ENCODE measurements at places on chromosomes 3 and 15.

GRCh38 chr3:117728226-117728625, 1018.6 kb downstream of the TUSC7 start:
- DNase-seq = no peak

DNA sequence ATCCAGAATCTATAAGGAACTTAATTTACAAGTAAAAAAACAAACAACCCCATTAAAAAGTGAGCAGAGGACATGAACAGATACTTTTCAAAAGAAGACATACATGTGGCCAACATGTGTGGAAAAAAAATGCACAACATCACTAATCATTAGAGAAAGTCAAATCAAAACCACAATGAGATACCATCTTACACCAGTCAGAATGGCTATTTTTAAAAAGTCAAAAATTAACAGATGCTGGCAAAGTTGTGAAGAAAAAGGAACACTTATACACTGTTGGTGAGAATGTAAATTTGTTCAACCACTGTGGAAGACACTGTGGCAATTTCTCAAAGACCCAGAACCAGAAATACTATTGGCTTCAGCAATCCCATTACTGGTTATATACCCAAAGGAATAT, 830.0 kb upstream of the ALCAM start:
- no peak for DNase-seq

DNA sequence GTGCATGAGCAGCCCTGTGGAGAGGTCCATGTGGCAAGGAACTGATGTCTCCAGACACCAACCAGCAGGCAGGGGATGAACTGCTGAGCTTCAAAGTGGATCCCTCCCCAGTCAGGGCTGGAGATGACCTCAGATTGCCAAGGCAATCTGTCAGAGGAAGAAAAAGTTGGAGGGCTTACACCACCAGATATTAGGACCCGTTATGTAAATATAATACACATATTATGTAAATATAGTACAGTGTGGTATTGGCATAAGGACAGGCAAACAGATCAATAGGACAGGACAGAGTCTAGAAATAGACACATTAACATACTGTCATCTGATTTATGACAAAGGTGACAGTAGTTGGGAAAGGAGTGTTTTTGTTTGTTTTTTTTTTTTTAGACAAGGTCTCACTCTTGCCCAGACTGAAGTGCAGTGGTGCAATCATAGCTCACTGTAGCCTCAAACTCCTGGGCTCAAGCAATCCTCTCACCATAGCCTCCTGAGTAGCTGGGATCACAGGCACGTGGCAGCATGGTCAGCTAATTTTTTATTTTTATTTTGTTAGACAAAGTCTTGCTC, 18.0 kb upstream of the RAB7A start:
- DNase-seq = no peak

GRCh38 chr3:100516232-100516631, 23.8 kb downstream of the TMEM45A start:
- DNase-seq = no peak

DNA sequence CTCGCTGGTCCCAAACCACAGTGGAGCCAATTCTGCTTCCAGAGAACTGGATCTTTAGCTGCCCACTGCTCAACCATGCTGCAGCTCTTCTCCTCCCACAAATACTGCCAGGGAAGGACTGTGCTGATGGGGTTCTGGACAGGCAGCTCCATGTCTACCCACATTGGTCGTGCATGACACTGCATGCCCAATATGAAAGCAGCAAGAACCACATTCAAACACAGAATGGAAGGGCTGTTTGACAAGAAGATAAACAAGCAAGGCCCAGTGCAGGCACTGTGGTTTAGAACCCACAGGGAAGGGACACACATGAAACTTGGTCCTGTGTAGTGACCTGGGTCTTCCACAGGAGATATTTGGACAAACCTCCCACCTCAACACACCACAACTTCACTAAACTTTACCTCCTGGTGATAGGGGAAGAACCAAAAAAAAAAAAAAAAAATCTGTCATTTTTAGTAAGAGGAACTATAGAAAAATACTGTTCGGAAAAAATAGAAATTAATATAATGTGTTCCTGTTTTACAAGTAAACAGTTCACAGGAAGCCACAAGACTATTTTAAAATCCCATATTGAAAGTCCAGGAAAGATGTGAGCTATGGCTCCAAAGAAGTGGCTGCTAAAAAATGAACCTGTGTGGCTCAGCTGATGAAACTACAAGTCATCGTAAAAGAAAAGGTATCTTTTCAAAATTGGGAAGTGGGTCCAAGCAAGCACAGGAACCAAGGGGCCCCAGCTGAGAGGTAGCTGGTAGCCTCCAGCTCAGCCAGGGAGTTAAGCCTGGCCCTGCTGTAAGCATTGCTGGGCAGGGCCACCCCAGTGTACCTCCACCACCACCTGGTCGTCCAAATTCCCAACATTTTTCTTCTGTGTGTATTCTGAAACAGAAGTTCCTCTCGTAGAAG, 77.7 kb upstream of the ACAN start:
- no peak for DNase-seq

GRCh38 chr3:108511490-108511889, 1.1 kb upstream of the MYH15 start:
- DNase-seq = no peak

DNA sequence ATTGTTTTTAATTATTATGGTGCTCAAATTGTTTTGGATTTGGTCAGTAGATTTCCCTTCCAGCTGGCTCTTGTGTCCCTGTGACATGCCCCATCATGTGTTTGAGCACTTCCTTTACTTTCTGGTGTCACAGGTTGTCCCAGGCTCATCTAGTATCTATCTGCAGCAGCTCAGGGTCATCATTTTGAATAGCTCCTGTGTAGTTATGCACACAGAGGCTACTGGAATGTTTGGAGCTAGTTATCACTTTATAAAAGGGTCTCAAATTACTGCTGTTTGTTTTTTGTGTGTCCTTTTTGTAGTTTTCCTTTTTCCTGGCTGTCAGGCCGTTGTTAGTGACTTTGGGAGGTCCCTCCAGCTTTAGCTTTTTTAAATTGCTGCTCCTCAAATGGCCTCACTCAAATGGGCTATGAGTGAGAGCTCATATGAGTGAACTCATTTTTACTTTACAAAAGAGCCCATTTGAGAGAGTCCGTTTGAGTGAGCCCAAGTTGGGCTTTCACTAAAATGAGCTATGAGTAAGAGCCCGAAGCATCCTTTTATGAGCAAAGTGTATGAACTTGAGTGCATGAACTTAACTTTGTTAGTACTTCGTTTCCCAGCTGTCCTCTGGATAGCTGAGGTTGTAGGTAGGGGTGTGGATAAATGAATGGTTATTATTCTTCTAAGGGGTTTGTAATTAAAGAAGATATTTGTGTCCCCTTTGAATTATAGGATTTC, 43.8 kb downstream of the SQOR start:
- DNase-seq = no peak

DNA sequence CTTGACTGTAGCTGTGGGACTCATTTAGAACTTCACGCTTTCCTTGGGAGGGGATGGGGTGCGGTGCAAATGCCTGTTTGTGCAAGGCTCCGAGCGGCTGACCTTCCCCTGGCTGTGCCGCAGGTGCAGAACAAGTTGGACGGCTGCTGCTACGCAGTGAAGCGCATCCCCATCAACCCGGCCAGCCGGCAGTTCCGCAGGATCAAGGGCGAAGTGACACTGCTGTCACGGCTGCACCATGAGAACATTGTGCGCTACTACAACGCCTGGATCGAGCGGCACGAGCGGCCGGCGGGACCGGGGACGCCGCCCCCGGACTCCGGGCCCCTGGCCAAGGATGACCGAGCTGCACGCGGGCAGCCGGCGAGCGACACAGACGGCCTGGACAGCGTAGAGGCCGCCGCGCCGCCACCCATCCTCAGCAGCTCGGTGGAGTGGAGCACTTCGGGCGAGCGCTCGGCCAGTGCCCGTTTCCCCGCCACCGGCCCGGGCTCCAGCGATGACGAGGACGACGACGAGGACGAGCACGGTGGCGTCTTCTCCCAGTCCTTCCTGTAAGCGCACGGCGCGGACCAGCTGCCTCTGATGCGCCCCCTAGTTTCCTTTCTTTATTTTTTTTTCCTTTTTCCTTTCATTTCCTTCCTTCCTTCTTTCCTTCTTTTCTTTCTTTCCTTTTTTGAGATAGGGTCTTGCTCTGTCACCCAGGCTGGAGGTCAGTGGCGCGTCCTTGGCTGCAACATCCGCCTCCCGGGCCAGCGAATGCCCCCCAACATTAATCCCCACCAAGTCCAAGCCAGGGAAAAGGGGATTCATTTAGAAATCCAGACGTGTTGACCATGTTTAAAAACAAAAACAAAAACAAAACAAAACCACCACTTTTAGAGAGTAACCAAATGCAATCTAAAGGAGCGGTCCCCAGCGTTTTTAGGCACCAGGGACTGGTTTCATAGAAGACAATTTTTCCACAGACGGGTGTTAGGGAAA, 42.7 kb downstream of the EIF2AK4 start:
- peak; percentile 18 for DNase-seq

DNA sequence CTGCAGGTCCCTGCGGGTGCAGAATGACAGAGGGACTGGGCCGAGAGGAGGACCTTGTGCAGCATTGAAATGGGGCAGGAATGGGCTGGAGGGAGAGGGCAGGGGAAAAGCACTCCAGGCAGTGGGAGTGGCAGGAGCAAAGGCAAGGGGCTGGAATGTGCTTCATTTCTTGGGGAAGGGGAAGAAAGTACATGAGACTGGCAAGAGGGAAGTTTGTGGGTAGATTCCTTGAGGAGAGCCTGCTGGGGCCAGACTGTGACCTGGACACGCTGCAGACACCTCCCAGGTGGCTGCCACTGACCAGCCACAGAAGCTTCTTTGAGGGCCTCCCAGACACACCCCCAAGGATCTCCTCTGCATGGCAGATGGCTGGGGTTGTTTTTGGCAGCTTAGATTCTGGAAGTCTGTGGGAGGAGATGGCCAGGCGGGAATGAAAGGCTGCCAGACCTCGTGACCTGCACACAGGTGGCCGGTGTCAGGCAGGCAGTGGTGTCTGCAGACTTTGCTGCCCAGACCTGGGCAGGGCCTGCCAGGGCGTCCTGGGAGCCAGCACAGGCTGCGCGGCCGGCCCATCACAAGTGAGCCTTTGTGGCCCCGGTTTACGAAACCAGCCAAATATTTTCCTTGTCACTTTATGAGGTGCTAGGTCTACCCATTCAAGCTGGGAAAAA, 53.1 kb downstream of the SPSB4 start:
- DNase-seq = no peak

- DNase-seq = no peak
Measured at GRCh38 chr3:98962951-98963350, 61.5 kb upstream of the DCBLD2 start.

GRCh38 chr3:196202516-196202970, 8.7 kb downstream of the ZDHHC19 start:
- DNase-seq = no peak

DNA sequence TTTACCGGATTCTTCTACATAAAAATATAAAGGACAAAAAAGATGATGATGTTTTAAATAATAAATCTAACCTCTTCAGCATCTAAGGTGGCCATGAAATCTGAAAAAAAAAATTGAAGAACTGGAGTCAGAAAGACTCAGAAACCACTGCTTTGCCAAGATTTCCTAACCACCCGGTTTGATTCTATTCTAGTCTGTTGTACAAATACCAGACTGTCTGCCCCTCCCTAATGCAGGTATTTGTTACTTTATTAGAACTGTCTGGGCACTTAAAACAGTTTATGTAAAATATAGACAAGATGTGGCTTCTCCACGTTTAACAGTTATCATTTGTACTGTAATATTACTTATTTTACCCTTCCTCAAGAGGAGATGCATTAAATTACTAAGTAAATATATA, 48.8 kb downstream of the UACA start:
- DNase-seq = no peak

DNA sequence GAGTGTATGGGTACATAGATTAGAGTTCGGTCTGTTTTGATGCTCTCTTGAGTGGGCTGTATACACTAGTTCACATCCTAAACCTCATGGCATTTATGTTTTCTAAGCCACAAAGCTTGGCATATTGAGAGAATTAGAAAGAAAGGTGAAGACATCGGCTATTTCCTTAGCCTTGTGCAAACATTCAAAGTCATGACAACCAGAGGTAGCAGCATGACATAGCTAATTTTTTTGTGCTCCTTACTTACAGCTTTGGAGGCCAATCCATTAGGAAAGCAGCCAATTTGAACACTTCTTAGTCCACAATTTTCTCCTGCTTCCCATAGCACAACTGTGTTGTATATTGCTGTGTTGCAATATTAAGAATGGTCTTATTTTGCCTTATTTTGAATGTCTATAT, 21.5 kb upstream of the AADAC start:
- DNase-seq = no peak

DNA sequence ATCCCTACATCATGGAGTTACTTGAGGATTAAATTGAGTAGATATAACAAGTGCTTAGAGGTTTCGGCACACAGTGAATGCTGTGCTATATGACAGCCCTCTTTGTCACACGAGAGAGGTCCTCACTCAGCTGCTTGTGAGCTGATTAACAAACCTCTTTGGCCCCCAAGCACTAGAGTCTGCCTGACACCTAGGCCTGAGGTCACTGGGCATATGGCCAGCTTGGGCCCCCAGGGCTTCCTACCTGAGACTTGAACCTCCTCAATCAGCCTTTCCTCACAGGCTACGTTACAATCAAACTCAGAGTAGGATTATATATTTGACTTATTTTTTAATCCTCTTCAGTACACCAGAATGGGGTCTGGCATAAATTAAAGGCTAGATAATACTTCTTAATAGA, 88.8 kb downstream of the WDR72 start:
- DNase-seq = no peak

DNA sequence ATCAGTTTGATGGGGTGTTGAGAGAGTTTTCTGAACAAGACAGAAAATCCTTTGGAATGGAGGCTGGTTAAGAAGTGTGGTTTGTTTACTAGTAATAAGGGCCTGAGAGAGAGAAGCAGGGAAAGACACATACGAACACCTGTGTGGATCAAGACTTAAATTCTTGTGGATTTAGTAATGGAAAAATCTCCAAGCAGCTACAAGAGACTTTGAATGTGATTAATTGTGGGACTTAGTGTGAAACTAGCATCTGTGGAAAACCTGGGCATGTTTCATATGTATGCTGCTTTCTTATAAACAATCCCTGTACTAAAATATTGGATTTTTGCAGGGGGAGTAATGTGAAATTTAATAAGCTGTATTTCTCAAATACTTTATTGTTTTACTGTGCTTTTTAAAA, 399.1 kb downstream of the SI start:
- DNase-seq = no peak

- DNase-seq = no peak
Measured at GRCh38 chr3:22691856-22692628, 511.1 kb upstream of the UBE2E2 start.

DNA sequence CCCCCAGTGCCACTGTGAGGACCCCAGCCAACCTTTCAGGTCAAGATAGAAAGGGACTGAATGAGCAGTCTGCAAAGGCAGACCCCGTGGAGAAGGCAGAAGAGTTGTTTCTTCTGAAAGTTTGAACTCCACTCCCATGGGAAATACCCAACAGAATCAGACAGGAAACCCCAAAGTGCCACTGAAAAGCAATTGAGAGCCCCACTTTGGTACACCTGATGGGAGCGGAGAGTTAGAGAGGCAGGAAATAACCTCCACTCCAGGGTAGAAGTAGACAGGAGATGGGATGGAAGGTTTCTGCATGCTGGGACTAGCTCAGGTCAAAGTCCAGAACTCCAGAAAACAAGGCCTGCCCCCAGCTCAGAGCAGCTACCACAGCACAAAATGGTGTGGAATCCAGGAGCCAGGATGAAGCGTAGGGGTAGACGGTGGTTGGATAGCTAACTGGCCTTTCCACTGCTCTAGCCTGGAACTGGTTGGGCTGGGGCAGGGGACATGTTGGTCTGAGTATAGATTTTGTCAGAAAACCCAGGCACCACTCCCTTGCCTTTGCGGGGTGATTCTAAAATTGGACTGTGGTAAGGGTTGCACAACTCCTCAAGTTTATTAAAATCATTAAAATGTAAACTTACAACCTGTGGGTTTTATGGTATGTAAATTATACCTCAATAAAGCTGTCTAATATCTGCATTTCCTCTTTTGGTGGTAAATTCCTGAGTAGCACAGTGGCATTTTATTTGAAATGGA, 1.9 kb upstream of the RAB43 start:
- DNase-seq = no peak

Data from kidney epithelial cell (primary cell).